ENCODE measurements at places on chromosomes 1 and 21.

- no peak for DNase-seq
These were observed 47.6 kb downstream of the TGFB2 start for GRCh38 chr1:218392780-218393179.

DNA sequence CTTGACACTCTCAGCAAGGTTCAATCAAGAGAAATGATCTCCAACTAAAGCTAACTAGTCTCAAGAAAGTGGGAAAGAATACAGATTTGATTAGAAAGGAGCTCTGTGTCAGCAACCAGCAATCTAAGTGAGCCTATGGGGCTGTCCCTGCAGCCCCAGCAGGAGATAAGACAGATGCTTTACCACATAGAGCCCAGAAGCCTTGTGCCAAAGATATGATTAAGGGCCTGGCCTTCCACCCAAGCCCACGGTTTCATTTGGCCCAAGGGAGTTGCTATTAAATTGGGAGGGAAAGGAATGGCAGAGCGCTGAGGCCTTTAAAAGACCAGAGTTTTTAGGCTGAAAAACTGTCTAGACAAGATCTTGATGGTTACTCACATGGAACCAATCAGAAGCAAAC lies 74.8 kb downstream of the HLCS start:
- peak; percentile 83 for DNase-seq

DNA sequence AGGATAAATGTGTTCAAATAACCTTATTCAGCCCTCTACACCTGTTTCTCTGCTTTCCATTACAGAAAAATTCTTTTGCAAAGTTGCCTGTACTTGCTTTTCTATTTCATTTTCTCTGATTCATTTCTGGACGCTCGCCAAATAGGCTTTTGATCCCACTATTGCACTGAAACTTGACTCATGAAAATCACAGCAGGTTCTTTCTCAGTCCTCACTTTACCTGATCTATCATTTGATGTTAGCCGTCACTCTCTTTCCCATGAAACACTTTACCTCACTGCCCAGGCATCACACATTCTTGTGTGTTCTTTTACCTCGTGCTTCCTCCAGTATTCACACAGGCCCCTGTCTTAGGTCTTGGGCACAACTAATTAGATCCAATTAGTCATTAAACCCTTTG lies 26.2 kb downstream of the HSPA13 start:
- DNase-seq, result no peak

- DNase-seq, result no peak
These were observed 13.6 kb upstream of the CDK11B start for GRCh38 chr1:1672181-1672965.

GRCh38 chr1:221487781-221488524 lies 253.9 kb downstream of the DUSP10 start:
- DNase-seq, result no peak

DNA sequence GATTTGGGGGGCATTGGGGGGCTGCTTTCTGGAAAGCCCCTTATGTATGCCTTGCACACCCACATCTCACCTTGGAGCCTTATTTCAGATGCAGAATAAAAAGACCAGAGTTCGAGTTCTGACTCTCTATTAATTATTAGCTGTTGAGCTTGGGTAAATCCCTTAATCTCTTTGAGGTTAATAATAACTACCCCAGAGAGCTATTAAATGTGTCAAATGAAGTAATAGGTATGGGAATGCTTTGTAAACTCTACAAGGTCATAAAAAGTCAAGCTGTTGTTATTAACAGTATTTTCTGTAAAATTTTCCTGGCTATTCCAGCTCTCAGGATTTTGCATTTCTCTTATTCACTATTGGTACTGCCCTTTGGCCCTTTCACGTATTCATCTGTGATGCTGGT lies 122.9 kb downstream of the ROR1 start:
- DNase-seq, result no peak

DNA sequence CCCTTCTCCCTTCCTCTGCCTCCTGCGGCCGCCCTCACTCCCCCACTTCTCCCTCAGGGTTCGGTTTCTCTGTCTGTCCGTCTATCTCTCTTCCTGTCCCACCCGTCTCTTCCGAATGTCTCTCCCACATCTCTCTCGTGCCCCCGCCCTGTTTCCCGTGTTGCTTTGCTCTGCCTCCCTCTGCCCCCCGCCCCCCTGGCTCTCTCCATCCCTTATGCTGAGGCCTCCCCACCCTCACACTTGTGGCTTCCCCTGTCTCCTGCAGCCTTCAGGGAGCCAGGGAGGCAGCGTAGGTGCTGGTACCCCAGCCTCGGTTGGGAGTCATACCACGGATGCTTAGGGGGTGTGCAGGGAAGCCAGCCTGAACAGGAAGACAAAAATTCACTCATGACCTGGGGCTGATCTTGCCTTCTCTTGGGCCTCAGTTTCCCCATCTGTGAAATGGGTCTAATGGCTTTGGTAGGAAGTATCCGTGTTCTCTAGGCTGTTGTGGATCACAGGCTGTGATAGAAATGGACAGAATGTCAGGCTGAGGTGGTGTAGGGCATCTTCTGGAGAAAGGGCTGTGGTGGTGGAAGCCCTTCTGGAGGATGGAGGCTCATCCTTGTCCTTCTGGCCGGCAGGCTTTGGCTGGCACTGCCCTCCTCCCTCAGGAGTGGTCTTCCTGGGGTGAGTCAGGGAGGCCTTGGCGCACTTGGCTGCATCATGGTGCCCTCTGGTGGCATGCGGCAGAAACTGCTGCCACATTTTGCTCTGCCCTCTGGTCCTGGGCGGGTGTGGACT lies 55.5 kb downstream of the FOXO6 start:
- DNase-seq, result peak; percentile 58

DNA sequence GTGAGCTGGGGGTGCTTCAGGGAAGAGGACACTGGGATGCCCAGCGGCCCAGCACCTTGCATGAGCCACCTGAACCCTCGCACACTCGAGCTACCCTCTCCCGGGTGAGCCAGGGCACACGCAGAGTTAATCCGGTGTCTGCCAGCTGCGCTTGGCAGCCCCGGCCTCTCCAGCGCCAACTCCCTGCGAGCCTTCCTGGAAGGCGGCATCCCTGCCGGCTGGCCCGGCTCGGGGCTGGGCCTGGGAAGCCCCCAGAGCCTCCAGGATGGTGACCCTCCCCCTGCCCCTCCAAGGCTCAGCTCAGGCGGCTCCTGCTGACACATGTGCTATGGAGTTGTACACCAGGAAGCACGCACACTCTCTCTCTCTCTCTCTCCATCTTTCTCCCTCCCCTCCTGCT lies 48.7 kb downstream of the RAP1GAP start:
- no peak for DNase-seq

GRCh38 chr1:44685881-44686280 lies 11.4 kb downstream of the ARMH1 start:
- DNase-seq, result no peak

DNA sequence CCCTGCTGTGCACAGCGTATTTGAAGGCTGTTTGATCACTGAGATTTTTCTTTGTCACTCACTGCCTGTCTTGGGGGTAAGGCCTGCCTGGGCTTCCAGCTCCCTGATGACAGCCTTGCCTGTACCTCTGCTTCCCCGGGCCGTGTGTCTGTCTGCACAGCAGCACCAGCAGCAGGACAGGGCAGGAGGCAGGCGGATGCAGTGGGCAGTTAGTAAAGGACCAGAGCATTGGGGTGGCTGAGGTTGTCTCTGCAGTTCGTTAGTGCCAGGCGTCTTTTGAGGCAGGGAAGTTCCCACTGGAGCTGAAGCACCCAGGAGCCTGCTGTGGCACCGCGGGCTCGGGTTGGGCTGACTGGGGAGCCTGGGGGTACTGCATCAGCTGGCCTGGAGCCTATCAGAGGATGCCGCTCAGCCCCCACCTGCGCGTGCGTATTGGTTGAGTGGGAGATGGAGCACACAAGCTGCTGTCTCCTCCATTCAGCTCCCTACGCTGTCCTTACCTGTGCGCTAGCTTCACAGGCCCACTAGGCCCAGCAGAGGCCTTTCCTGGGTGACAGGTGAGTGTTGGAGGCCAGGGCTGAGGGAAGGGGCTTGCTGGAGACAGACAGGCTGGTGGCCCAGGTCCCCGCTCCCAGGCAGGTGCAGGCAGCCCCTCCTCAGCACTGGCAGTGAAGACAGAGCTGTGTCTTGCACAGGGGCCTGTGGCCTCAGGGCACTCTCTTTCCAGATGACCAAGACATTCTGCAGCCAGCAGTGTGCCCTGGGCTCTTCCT lies 28.2 kb downstream of the SNAP47 start:
- no peak for DNase-seq

GRCh38 chr1:234868296-234869147 lies 258.5 kb upstream of the IRF2BP2 start:
- DNase-seq, result no peak

DNA sequence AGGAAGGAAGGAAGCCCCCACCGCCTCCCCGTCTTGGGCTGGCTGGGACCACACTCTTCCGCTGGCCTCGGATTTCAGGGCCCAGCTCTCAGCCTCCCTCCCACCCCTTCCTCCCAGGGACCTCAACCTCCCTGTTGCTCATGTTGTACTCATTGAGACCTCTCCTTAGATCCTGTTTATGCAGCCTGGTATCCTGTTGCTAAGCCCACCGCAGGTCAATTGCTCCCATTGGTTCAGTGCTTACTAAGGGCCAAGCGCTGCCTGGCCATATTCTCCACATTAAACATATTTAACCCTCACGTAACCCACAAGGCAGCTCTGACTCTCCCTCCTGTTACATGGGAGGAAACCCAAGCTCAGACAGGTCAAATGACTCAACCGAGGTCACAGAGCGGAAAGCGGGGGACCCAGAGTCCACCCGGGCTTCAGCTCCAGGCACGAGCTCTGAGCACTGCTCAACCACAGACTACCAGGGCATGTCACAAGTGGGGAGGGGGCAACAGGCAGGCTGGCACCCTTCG lies 23.2 kb upstream of the H6PD start:
- DNase-seq, result no peak

- no peak for DNase-seq
These were observed 32.2 kb upstream of the H6PD start for GRCh38 chr1:9202240-9202870.

- DNase-seq, result no peak
These were observed 31.1 kb downstream of the PROK1 start for GRCh38 chr1:110481968-110482623.

GRCh38 chr1:31802190-31803150 lies 13.4 kb downstream of the SPOCD1 start:
- DNase-seq, result no peak

- DNase-seq, result no peak
These were observed at the start of gene ADAMTS4 for GRCh38 chr1:161198897-161199431. Gene ADAMTS4 (minus strand): TSS chr1:161199054. CDS start chr1:161198627, 427 bp downstream.

DNA sequence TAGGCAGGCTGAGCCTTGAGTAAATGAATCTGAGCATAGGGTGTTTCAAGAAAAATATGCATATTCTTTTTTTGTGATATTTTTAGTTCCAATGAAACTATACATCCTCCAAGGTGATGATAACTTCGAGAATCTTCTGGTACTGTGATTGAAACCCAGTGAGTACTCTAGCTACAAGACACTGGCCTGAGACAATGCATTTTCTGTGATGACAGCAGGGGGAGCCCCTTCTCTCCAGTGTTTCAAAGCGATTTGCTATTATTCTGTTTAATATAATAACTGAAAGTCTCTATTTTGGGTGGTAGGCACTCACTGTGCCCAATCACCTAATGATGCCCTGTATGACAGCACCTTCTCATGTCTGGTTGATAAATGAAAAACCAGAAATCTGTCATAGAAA lies 12.1 kb downstream of the IRF2BP2 start:
- peak; percentile 85 for DNase-seq
